Bronchial smooth muscle cell (primary cell): ENCODE measurements at places on chromosomes 2 and 18. TPM values are rescaled to one million over a fixed set of nuclear protein-coding genes. Genes with fewer than 3 reads are reported as not detected.

The IL1R2 gene
- 0.09 and 0.79 TPM in 2 replicates for total RNA-seq

The ANKRD53 gene
- 0.95 and 1.7 TPM in 2 replicates for total RNA-seq

The PRSS56 gene
- not detected in 2 replicates for total RNA-seq

The TSPYL6 gene
- total RNA-seq, result not detected in 2 replicates

The ADRA2B gene
- not detected in 2 replicates for total RNA-seq

The EGR4 gene
- total RNA-seq, result under 0.01 TPM in 1 of 2 replicates, not detected in the other

The SLC4A5 gene
- 0.16 and 0.26 TPM in 2 replicates for total RNA-seq
